ENCODE measurements at places on chromosomes 6 and 20. TPM values are rescaled to one million over a fixed set of nuclear protein-coding genes. Genes with fewer than 3 reads are reported as not detected.

DNA sequence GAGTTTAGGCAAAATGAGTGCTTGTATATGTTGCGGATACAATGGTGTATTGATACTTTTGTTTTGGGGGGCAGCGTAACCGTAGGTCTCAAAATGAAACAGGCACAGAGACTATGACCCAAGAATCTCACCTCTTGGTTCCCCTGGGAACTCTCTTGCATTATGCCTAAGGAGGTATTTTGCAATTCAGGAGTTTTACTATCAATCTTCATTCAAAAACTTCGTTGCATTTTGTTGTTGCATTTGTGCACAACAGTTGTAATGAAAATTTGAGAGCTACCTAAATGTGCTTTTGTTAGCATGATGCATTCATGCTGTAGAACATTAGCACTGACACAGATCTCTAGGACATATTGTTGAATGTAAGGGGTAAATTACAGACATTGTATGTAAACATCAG is 18.2 kb downstream of the VTA1 start:
- no peak overlapping the region for H3K27ac ChIP-seq
- H3K27me3 ChIP-seq: no peaks in the 10 kb centered on the region

GRCh38 chr6:17813542-17813941 is 106.8 kb upstream of the NUP153 start:
- no peak overlapping the region for H3K4me3 ChIP-seq
- peaks cover 21% of the 10 kb centered on the region for H3K36me3 ChIP-seq
- no peaks in the 10 kb centered on the region for H3K4me1 ChIP-seq

The MYH7B gene
- 0.01 TPM for polyA plus RNA-seq

GRCh38 chr20:44392776-44393607 is 37.5 kb downstream of the HNF4A start:
- no peak for DNase-seq
- H3K27ac ChIP-seq: no peak overlapping the region
- no peaks in the 10 kb centered on the region for H3K27me3 ChIP-seq
- H3K36me3 ChIP-seq: no peaks in the 10 kb centered on the region

GRCh38 chr6:18752278-18753068 is 365.3 kb downstream of the RNF144B start:
- H3K27me3 ChIP-seq: peaks cover 4% of the 10 kb centered on the region
- no peak for DNase-seq
- H3K36me3 ChIP-seq: no peaks in the 10 kb centered on the region
- H3K4me3 ChIP-seq: no peak overlapping the region
- no peak overlapping the region for H3K27ac ChIP-seq

GRCh38 chr6:51968265-51968664 is 119.1 kb downstream of the PKHD1 start:
- H3K36me3 ChIP-seq: no peaks in the 10 kb centered on the region
- H3K4me3 ChIP-seq: no peak overlapping the region
- no peak for DNase-seq
- no peak overlapping the region for H3K27ac ChIP-seq
- H3K27me3 ChIP-seq: no peaks in the 10 kb centered on the region
- no peaks in the 10 kb centered on the region for H3K4me1 ChIP-seq

DNA sequence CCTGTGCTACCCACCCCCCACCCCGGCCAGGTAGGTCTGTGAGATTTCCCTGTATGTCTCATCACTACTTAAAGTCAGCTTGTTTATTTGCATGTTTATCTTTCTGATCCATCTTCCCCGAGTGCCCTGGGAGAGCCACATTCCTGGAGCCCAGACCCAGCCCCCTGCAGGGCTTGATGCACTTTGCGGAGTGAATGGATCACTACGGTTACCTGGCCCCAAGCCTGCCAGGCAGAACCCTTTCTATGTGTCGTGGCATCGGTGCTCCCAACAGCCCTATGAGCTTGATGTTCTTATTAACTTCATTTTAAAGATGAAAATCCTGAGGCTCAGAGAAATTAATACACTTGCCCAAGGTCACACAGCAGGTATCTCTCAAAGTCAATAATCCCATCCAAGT is 13.6 kb upstream of the SLCO4A1 start:
- H3K4me1 ChIP-seq: peaks cover 20% of the 10 kb centered on the region
- H3K27me3 ChIP-seq: peaks cover 12% of the 10 kb centered on the region
- H3K4me3 ChIP-seq: peak overlapping the region; percentile 16
- no peak for DNase-seq
- no peaks in the 10 kb centered on the region for H3K36me3 ChIP-seq

The FAM162B gene
- not detected for polyA plus RNA-seq

- no peaks in the 10 kb centered on the region for H3K4me1 ChIP-seq
- peaks cover 15% of the 10 kb centered on the region for H3K27me3 ChIP-seq
- no peak overlapping the region for H3K4me3 ChIP-seq
Measured at GRCh38 chr6:938271-938905, 245.4 kb upstream of the EXOC2 start.

- H3K27ac ChIP-seq: no peak overlapping the region
- H3K4me1 ChIP-seq: no peaks in the 10 kb centered on the region
Measured at GRCh38 chr6:84448331-84448730, 220.9 kb upstream of the CEP162 start.

The OPRM1 gene
- not detected for polyA plus RNA-seq

All from keratinocyte (primary cell).